ENCODE measurements at places on chromosomes 5 and 9.
A peak's percentile ranks its signal among the peaks of the same experiment; 100 is the strongest.

GRCh38 chr5:126656401-126657007, 55.8 kb downstream of the PHAX start:
- no peak for DNase-seq

GRCh38 chr5:132473019-132473531, 17.5 kb downstream of the IRF1 start:
- DNase-seq = no peak

GRCh38 chr5:127601601-127602000, 47.3 kb upstream of the CTXN3 start:
- no peak for DNase-seq

GRCh38 chr5:112757468-112758208, 20.0 kb downstream of the APC start:
- peak; percentile 45 for DNase-seq

DNA sequence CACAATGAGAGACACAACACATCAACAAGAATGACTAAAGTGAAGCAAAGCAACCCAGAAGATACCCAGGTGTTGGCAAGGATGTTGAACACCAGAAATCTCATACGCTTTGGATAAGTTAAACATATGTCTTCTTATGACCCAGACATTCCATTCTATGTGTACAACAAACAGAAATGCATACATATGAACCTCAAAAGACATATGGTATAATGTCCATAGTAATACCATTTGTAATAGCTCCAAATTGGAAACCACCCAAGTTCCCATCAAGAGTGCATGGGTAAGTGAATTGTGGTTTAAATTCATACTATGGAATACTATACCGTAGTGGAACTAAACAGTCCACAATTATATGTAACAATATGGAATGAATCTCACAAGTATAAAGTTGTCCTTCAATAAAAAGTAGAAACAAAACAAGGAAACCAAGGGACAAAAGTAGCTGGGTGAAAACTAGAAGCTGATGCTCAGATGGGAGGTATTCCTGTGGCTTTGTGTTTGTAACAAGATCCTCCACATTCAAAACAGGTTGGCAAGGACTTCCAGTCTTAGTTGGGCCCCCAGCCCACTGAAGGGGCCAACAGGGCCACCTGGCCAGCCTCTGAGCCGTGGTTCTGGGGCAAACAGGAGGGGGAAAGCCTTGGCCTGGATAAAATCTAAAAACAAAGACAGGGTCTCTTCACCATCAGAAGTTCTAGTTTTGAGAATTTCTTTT, 171.8 kb upstream of the PITX1 start:
- no peak for DNase-seq

DNA sequence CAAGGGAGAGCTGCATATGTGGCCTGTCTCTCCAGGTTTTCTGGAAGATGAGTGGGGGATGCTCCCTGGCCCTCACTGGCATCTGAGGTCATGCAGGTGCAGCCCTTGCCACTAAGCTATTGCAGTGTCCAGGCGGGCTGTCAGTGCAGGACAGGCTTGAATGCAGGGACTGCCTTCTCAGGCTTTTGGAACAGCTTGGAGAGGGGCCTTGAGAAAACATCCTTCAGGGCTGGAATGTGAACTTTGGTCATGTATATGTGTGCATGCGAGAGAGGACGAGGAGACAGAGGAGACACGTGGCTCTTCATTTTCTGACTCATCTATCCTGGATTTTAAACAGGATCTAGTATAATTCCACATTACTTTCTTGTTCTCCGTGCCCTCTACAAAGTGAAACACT, 90.3 kb downstream of the MACROH2A1 start:
- DNase-seq = no peak

DNA sequence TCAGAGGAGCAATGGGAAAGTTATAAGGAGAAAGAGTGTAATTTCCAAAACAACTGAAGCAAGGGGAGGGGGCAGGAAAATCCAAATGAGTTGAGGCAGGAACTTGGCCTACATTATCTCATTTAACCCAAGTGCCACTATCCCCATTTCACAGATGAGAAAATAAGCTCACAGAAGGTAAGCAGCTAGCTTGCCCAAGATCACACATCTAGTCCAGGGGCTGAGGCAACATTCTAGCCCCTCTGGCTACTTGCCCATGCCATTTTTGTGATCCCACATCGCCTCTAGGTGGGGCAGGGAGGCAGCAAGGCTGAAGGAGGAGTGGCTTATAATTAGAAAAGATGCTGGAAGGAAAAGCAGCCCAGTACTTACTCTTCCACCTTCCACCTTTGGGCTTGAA, 2.6 kb upstream of the PSIP1 start:
- DNase-seq = no peak

- no peak for DNase-seq
Measured at GRCh38 chr9:13479096-13479495, 199.6 kb upstream of the MPDZ start.

DNA sequence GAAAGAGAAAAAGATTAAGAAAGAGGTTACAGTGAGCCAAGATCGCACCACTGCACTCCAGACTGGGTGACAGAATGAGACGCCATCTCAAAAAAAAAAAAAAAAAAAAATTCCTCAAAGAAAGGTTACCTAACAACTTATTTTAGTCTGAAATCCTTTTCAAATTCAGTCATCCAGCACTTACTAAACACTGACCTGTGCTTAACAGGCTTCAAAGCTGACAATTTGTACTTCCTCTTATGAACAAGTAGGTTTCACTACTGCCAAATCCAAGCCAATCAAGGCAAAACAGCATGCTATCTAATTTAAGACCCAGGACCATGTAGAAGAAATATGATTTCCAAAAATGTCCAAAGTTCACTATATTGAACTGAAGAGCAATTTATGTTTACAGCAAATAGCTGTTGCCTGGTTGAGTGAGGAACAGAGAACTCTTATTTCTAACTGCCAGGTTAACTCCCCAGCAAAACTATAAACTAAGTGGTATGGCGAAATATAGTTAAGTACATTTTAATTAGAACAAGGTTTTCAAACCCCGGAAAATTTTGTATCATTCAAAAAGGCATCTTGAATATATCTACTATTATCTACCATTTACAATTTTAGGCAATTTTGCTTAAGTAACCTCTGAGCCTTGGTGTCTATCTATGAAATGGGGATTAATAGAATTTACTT, 13.4 kb downstream of the PWWP2A start:
- no peak for DNase-seq

- DNase-seq = no peak
Measured at GRCh38 chr5:161183559-161183958, 331.5 kb upstream of the ATP10B start.

DNA sequence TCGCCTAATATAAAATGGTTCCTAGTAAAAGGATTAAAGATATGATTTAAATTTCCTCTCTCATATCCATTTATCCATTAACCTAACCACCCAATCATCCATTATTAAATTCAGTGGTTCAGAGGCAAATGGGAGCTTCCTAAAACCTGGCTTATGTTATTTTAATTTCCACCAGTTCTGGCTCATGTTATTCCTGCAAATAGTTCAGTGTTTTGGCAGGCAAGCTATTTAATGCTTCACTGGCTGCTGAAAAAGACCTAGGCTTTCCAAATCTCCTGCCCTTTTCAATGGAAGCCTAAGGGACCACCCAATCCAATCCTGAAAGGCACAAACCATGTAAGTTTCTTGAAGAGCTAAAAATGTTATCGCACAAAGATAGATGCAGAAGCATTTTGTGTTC, 52.3 kb downstream of the POC5 start:
- no peak for DNase-seq

DNA sequence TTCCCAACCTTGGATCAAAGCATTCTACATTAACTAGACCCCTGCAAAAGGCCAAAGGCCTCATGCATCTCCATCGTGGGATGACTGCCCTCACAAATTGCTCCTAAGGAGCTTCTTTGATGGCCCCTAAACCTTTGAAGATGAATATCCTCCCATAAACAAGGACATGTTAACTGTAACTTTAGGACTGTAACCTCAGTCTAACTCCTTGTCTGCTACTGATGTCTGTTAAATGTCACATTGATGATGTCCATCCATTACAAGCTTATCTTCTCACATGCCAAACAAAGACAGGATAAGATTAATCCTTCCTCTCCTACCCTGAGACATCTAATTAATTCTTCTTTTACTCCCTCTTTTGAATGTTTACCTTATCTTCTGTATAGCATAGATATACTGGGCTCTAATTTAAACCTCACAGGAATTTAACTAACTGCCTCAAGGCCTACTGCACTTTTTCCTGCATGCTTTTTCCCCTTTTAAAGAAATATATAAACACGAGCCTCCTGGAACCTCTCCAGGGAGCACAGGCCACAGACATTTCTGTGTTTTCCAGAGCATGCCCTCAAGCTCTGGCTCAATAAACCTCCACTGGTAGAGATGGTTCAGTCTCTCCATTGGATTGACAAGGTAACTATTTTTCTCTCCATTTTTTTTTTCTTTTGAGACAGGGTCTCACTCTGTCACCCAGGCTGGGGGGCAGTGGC, 90.6 kb upstream of the SLC25A48 start:
- no peak for DNase-seq

DNA sequence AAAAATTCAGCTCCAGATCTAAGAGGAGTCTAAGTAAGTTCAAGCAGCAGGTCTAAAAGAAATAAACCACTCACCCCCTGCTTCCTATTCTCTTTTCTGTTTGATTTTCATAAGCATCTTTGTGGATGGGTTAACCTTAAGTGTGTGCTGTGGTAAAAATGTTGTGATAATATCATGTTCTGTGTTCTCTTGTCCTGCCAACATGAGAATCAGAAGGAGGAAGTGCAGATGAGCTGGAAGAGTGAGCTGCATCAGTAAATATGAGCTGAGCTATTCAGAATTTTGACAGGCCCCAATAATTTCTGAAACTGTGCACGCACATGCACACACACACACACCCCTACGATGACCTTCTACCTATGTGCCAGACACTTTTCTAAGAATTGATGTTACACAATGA, 186.5 kb upstream of the ANKRD55 start:
- DNase-seq = no peak

GRCh38 chr9:6575324-6576034, 70.0 kb downstream of the GLDC start:
- DNase-seq = no peak

- DNase-seq = no peak
Measured at GRCh38 chr5:67577424-67577823, 380.8 kb upstream of the CD180 start.

DNA sequence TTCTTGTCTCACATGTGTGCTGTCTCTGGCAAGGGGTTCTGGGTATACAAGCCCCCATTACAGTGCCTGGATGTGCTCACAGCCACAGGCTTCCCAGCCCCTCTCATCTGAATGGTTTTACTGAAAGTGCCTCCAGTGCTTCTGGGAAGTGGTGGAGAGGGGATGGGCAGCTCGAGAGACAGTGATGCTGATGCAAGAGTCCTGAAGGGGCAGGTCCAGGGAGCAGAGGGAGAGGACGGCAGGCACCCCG, 93.5 kb downstream of the PHF2 start:
- DNase-seq = no peak

DNA sequence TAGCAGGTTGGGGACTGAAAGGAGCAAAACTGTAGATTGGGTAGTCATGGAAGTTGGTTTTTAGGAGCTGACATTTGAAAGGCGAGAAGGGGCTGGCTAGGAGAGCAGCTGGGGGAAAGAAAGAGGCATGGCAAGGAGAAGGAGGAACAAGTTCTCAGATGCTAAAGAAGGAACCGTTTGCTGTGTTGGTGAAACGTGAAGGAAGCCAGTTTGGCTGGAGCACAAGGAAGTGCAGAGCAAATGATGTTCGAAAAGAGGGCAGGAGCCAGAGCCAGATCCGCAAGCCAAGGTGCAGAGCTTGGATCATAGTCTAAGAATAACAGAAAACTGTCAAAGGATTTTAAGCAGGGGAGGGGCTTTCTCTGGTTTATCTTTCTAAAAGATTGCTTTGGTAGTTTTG, 276.6 kb downstream of the ASTN2 start:
- no peak for DNase-seq

DNA sequence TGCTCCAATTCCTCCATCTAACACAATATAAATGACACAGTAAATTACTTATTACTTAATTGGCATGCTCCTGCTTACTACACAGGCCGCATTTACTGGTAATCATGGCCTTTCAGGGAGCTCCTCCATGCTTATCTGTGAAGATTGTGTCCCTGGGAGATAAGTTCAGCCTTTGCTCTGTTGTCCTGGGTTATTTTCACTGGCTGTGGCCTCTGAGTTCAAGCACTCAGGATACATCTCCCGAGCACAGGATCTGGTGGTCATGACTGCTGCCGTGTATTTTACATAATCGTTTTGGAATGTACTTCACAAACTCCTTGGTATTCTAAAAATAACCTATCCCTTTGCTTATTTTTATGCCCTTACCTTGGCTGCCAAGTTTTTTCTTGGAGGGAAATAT, 215.7 kb downstream of the ICE1 start:
- no peak for DNase-seq

DNA sequence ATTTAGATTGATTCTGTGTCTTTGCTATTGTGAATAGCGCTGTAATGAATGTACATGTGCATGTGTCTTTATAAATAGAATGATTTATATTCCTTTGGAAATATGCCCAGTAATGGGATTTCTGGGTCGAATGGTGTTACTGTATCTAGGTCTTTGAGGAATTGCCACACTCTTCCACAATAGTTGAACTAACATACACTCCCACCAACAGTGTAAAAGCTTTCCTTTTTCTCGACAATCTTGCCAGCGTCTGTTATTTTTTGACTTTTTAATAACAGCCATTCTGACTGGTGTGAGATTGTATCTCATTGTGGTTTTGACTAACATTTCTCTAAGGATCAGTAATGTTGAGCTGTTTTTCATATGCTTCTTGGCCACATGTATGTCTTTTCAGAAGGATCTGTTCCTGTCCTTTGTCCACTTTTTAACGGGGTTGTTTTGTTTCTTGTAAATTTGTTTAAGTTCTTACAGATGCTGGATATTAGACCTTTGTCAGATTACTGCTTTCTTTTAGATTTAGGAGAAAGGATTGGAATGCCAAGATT, 125.0 kb upstream of the NR5A1 start:
- DNase-seq = no peak

GRCh38 chr5:72093217-72093616, 14.1 kb upstream of the MAP1B start:
- no peak for DNase-seq

All from NCI-H187 treated with DMSO at 0.1 percent for 48 hours (cell line).